ENCODE measurements at places on chromosomes 13 and 19.

DNA sequence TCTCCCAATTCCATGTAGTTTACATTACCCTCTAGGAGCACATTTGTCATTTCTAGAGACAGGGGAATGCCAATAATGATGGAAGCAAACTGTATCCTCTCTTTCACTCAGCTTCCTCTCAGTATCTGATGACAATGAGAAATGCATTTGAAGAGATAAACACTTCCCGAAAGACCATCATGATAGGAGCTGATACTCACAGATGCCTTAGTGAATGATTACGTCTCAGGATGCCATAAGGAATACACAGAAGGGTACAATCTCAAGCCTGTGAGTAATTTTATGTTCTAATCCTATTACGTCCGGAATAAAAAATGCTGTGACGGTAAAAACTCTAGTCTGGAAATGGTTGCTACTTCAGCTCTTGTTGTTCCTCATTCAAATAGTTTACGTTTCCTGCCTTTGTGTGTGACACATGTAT lies 663.8 kb upstream of the MIR17HG start:
- DNase-seq = no peak

GRCh38 chr19:17391371-17392151 lies 2.4 kb downstream of the CCDC194 start:
- DNase-seq = no peak

DNA sequence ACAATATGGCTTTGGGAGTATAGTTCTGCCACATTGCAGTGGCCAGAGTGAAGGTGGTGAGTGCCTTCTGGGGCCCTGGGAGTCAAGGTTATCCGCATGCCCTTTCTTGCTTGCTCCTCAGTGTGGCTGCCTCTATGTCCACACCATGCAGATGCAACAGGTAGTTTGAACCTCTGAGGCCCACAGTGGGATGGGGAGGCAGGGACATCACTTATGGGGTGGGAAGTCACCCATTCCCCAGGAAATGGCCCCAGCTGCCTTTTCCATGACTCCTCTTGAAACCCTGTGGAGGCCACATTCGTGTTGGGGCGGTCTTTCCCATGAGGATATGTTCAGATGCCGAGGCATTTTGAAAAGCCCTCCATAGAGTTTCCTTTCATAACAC lies 20.0 kb upstream of the ALOX5AP start:
- DNase-seq = no peak

GRCh38 chr13:56134524-56134923 lies 1006.2 kb upstream of the PRR20A start:
- no peak for DNase-seq

DNA sequence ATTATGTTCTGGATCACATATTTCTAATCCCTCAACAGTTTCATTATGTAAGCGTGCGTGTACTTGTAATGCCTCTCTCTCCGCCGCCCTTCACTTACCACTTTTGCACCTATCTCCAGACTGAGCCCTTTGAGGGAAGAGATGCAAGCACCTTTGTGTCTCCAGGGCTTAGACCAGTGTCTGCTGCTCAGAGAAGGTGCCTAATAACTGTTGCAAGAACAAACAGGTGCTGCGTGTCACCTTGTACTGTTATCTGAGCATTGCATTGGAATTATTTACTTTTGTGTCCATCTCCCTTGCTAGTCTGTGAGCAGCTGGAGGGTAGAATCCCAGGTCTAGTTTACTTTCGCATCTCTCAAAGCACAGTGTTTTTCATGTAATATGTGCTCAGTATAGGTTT lies 156.2 kb downstream of the FLT1 start:
- no peak for DNase-seq

- no peak for DNase-seq
Measured at GRCh38 chr19:51761696-51762095, 716 bp downstream of the FPR2 start.

GRCh38 chr19:17755977-17756670 lies 4.8 kb downstream of the FCHO1 start:
- DNase-seq = peak; percentile 85

- DNase-seq = no peak
Measured at GRCh38 chr13:84951128-84951527, 848.1 kb downstream of the SLITRK6 start.

GRCh38 chr19:30557927-30558557 lies 185.9 kb downstream of the ZNF536 start:
- DNase-seq = peak; percentile 28

DNA sequence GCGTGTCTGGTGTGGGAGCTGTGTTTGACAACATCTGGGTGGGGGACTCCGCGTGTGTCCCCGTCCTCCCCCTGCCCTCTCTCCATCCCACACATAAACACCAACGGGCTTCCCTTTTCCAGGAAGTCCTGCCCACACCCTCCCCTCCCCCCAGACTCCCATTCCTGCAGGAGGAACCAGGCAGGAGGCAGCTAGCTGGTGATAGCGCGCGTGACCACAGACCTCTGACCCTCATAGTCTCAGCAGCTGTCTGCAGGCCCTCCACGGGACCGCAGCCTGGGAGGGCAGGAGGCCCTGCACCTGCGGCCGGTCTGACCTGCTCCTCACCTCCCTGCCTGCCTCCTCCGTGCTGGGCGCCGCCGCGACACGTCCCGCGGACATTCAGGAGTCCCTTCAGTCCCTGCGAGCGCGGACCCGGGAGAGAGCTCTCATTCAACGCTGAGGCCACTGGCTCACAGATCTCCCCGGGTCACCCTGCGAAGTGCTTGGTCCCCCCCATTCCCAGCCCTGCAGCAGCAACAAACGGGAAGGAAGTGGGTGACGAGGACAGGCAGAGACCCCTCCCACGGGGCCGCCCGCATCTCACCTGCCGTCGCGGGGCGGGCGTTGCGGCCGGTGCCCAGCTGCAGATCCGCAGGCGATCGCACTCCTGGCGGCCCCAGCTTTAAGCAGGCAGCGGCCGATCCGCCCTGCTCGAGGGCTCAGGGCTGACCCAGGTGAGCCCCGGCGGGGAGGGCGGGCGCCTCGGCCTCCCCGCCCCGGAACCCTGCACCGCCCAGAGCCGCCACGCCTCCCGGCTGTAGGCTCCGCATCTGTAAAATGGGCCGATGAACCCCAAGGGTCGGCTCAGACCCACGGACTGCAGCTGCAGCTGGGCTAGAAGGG lies 1.1 kb upstream of the ACP5 start:
- DNase-seq = peak; percentile 74

DNA sequence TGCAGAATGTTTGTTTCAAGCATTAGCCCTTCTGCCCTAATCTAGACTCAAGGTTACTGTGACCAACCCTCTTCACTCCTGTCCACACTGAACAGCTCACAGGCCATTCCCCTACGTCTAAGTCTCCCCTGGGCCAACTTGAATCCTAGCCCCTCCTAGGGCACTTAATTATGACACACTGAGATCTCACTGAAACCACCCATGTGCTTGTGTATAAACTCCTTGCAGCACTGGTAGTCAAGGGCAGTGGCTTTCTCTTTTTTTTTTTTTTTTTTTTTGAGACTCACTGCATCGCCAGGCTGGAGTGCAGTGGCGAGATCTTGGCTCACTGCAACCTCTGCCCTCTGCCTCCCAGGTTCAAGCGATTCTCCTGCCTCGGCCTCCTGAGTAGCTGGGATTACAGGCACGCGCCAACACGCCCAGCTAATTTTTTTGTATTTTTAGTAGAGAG lies 1.9 kb upstream of the AKT2 start:
- no peak for DNase-seq

DNA sequence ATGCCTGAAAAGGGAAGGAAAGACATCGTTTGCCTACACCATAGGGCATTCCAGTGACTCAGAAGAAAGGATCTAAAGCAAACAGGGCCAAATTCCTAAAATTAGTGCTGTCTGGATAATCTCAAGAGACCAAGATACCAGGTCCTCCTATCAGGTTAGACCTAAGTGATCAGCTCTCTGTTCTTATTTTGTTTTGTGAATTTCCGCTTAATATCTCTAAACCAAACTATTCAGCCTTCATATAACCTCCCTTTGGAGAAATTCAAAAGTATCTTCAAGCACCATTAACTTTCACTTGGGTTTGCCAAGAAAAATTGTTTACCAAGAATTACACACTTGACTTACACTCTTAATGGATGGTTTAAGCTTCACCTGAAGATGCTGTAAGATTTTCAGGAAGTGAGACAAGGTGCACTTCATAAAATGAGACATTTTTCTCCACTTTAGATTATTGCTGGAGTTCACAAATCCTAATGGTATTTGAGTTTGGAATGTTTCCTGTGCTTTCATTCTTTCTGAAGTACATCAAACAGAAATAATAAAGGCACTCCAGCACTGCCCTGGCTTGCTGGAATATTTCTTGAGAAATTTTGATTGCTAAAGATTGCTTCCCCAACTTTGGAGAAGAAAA lies 376.1 kb downstream of the LMO7 start:
- no peak for DNase-seq

- no peak for DNase-seq
Measured at GRCh38 chr13:39875111-39875987, 219.9 kb downstream of the COG6 start.

DNA sequence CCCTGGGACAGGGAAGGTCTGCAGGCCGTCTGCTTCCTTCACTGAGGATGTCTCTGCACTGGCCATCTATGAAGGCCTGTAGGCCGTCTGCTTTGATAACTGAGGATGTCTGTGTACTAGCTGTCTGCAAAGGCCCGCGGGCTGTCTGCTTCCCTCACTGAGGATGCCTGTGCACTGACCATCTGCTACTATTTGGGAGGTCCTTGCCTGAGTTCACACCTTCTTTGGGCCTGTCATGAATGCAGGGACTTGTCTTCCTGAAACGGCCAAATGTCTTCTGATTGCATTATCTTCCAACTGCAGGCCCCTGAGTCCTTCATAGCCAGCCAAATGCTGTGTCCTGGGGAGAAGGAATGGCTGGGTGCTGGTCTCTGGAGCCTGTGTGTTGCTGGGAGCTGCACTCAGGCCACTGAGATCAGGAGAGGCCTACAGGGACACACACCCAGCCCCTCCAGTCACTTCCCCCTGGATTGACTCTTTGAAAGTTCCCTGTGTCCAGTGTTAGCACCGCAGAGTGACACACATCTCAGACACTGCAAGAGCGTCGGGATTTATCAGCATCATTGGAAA lies 72.9 kb downstream of the TEX29 start:
- DNase-seq = no peak

DNA sequence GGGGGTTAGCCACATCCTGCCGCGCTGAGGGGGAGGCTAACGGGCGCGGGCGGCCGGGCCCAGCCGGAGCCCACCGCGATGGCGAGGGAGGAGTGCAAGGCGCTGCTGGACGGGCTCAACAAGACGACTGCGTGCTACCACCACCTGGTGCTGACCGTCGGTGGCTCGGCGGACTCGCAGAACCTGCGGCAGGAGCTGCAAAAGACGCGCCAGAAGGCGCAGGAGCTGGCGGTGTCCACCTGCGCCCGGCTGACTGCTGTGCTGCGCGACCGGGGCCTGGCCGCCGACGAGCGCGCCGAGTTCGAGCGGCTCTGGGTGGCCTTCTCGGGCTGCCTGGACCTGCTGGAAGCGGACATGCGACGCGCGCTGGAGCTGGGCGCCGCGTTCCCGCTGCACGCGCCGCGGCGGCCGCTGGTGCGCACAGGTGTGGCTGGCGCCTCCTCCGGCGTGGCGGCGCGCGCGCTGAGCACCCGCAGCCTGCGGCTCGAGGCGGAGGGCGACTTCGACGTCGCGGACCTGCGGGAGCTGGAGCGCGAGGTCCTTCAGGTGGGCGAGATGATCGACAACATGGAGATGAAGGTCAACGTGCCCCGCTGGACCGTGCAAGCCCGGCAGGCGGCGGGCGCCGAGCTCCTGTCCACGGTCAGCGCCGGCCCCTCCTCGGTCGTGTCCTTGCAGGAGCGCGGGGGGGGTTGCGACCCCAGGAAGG lies 692 bp downstream of the RGS9BP start:
- DNase-seq = peak; percentile 31

GRCh38 chr13:31116224-31116623 lies 45.5 kb downstream of the HSPH1 start:
- DNase-seq = no peak

GRCh38 chr19:42175952-42176648 lies 41.4 kb downstream of the DEDD2 start:
- peak; percentile 47 for DNase-seq

- DNase-seq = no peak
Measured at GRCh38 chr19:6967967-6968366, 53.3 kb downstream of the MBD3L2B start.

GRCh38 chr19:54434873-54435214 lies 14.2 kb upstream of the LENG8 start:
- no peak for DNase-seq

DNA sequence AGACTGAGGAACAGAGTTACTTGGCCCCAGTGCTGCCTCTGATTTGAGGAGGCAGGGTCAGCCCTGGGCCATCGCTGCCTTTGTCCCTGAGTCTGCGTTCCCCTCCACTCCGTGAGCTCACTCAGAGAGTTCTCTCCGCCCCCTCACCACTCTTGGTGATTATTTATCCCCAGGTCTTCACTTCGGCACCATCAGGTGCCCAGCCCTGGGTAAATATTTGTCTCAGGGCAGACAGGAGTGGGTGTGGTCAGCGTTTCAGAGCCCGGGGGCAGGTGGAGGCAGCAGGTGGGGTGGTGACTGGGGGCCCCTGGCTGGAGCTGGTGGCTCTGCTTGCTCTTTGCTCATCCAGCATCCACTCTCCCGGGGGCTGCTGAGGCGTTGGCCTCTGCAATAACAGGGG lies 20.6 kb downstream of the PPP1R37 start:
- no peak for DNase-seq

- no peak for DNase-seq
Measured at GRCh38 chr19:27889156-27889555, 1323.8 kb downstream of the UQCRFS1 start.

DNA sequence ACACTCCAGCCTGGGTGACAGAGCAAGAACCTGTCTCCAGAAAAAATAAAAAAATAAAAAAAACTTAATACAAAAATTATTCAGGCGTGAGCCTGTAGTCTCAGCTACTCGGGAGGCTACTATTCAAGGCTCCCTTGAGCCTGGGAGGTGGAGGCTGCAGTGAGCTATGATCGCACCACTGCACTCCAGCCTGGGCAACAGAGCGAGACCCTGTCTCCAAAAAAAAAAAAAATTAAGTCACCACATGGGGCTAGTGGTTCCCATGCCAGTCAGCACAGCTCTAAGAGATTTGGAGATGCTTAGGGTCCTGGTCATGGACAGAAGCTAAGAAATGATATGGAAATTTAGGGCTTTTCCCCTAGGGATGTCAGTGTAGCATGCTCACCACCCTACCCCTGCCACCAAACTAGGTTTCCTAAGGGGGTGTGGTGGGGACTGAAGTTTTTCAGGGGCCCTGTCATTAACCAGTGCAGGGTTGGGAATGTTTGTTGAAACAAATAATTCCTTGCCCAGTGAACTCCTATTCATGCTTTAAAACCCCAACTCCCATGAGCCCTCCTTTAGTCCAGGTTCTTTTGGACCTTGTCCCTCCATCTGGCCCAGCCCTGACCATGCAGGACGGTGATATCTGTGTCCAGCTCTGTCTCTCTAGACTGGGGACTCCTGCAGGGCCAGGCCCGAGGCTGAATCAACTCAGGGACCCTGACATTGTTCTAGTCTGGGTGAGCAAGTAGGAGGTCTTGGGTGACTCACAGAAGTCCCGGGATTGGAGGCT lies 1.8 kb downstream of the FCHO1 start:
- DNase-seq = no peak

- DNase-seq = no peak
Measured at GRCh38 chr19:40421993-40422747, 3.6 kb downstream of the SERTAD1 start.

- no peak for DNase-seq
Measured at GRCh38 chr13:47080621-47081020, 183.8 kb upstream of the HTR2A start.
